Activated T-cell treated with anti-CD3 and anti-CD28 coated beads, Interleukin-2, amount 50 U/mL, for 72 hours (primary cell): ENCODE measurements at places on chromosomes 16 and 17.

DNA sequence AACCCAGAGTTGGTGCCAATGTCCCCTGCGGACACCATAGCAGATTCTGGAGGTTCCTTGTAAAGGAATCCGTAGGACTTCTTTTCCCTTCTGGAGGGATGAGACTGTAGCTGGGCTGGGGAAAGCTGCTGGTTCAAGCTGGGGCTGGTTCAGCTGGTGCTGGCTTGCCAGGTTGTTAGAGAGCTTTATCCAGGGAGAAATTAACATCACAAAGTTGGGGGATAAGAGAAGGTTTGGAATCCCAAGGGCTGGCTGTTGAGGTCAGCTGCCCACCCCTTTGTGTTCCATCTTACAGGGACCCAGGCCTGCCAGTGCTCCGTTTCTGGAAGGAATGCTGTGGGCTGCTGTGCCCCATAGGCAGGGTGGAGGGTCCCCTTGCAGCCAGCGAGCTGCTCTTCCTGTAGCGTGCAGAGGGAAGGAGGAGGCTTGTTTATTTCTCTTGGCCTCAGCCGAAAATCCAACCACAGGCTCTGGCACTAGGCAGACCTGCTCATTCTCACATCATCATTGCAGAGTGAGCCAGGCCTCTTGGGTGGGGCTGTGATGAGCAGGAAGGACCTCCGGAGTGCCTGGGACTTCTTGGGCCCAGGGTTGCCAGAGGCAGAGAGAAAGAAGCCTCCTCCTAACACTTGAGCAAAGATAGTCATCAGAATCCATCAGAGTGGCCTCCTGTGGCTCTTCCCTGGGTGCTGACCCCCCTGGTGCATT, 251.1 kb downstream of the SEC14L1 start:
- peak; percentile 48 for DNase-seq

DNA sequence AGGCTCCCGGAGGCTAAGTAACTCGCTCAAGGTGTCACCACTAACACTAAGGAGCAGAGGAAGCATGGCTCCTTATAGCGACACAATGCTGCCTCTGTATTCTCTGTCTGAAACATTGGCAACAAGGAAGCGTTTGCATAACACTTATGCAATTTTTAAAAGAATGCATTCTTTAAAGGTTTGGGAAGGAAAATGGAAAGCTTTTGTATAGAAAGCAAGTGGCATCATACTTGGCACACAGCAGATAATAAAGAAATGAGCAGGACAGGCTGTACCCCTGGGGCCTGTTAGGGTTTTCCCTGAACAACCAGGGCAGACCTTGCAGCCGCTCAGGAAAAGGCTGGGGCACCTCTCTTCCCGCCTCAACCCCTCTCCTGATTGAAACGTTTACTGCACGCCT, 36.9 kb downstream of the PPL start:
- no peak for DNase-seq

GRCh38 chr17:8881606-8882005, 14.1 kb upstream of the PIK3R6 start:
- DNase-seq = no peak

DNA sequence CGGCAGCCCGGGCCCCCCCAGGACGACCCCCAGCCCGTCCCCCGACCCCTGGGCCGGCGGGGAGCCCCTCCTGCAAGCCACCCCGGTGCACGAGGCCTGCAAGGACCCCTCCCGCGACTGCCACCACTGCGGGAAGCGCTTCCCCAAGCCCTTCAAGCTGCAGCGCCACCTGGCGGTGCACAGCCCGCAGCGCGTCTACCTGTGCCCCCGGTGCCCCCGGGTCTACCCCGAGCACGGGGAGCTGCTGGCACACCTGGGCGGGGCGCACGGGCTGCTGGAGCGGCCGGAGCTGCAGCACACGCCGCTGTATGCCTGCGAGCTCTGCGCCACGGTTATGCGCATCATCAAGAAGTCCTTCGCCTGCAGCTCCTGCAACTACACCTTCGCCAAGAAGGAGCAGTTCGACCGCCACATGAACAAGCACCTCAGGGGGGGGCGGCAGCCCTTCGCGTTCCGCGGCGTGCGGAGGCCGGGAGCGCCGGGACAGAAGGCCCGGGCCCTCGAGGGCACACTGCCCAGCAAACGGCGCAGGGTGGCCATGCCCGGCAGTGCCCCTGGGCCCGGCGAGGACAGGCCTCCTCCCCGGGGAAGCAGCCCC, 15.6 kb upstream of the ZFPM1 start:
- peak; percentile 73 for DNase-seq

DNA sequence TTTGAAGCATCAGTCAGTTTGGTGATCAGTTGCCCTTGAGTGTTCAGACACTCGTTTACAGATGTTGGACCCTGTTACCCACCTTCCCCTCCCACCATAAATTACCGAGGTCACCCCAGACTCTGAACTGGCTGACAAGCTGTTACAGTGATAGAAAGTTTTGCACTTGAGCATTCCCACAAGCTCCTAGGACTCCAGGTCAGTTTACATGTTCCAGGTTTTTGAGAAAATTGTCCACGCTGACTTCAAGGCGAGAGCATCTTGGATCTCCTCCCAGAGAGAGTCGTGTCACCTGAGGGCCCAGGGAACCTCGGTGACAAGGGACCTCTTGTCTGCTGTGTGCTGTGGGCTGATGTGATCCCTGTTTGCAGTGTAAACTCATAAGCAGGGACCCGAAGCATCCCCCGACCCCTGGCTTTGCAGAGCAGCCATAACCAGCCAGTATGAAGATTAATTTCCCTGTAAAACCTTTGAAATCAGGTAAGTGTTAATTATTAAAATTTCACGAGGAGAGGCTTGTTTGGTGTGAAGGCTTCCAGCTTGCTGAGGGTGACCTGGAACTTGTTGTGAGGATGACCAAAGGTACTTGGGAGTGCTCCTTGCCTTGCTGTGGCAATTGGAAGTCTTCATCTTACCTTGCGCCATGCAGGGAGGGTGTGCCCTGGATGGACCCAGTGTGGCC, 91.2 kb downstream of the CMIP start:
- no peak for DNase-seq
